ENCODE measurements at places on chromosomes 1 and 21.

- DNase-seq = no peak
Measured at GRCh38 chr21:36149788-36150711, 6.6 kb upstream of the DOP1B start.

GRCh38 chr21:30437010-30437565 is 3.0 kb upstream of the KRTAP15-1 start:
- DNase-seq = no peak

DNA sequence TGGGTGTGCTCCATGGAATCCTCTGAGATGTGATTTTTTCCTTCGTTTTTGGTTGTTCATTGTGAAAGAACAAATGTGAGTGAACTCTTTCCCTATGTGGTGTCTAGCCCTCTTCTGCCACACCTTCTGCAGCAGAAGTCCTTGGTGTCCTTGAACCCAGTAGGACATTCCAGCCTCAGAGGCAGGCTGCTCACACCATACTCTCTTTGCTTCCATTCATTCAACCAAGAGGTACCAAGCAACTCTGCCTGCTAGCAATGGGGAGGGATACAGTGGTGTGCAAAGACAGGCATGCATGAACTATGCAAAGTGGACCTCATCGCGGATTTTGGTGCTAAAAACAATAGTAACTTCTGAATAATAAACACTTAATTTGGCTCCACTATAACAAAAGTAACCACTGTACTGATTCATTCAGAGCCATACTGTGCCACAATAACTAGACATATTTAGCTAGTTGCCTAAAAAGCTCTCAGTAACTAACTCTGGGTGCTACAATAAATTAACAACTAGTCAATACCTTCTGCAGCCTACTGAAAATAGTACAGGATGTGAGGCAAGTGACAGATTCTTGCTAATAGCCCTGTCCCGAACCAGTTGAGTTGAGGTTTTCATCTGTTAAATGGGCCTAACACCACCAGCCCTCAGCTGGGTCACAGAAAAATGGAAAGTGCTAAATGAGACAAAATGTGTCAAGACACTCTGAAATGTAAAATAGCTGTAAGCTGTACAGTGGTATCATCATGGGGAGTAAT is 155.4 kb downstream of the SLC45A1 start:
- no peak for DNase-seq

DNA sequence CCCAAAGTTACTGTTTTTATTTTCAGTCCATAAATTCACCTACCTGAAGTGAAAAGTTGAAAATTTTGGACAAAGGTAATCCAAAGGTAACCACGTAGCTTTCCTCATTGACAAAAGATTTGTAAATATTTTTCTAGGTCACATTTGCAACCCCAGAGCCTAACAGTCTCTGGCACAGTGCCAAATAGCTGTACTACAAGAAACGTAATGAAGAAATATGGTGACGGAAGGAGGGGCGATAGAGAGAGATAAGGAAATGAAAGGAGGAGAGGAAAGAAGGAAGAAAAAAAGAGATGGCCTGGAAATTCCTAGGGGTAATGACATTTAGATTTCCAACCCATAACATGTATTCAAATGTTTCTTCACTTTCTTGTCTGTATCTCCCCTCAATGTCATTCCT is 159.4 kb downstream of the BARHL2 start:
- DNase-seq = no peak

- DNase-seq = no peak
Measured at GRCh38 chr1:27606708-27607238, 2.8 kb upstream of the AHDC1 start.

- DNase-seq = no peak
Measured at GRCh38 chr1:116735246-116735645, 19.0 kb upstream of the CD2 start.

- no peak for DNase-seq
Measured at GRCh38 chr1:168469690-168470089, 74.1 kb downstream of the XCL2 start.

DNA sequence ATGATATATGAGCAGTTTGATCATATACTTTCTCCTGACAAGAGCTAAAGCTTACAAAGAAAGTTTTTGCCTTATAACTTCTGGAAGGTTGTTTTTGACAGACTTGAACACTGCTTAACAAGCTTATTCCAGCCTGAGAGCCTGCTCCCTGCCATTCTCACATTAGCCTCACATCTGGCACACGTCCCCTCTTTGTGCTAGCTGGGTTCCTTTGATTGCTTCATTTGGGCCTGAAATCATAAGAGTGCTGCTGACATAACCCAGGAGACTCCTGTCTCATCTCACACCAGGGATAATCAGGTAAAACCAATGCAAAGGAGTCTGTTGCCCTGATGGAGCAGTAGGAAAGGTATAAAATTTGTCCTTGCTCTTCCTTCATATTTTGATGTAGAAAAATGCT is 1411.7 kb upstream of the B3GALT2 start:
- DNase-seq = no peak

- DNase-seq = no peak
Measured at GRCh38 chr1:216528816-216529215, 105.6 kb upstream of the USH2A start.

- DNase-seq = no peak
Measured at GRCh38 chr1:95021805-95022643, 50.7 kb downstream of the ALG14 start.

- no peak for DNase-seq
Measured at GRCh38 chr1:184052750-184053149, 1.2 kb downstream of the TSEN15 start.

- DNase-seq = no peak
Measured at GRCh38 chr1:190832511-190832910, 354.8 kb upstream of the BRINP3 start.

- no peak for DNase-seq
Measured at GRCh38 chr21:39850333-39850732, 16.9 kb upstream of the PCP4 start.

GRCh38 chr1:204031098-204031710 is 41.7 kb upstream of the SOX13 start:
- no peak for DNase-seq

DNA sequence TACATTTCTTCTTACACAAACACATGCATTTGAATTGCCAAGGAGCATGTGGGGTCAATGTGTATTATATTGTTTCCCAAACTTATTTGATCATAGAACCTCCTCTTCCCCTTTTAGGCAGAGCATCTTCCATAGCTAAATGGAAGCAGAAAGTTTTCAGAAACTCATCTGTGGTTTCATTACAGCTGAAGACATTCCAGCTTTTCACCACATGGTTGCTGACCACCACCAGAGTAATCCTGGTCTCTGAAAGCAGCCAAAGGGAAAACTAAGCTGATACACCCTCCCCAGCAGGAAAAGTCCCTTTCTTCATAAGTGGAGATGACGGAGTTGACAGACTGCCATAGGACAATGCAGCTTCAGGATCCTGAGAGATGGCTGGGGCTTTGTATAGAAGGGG is 30.2 kb upstream of the OTUD3 start:
- no peak for DNase-seq

DNA sequence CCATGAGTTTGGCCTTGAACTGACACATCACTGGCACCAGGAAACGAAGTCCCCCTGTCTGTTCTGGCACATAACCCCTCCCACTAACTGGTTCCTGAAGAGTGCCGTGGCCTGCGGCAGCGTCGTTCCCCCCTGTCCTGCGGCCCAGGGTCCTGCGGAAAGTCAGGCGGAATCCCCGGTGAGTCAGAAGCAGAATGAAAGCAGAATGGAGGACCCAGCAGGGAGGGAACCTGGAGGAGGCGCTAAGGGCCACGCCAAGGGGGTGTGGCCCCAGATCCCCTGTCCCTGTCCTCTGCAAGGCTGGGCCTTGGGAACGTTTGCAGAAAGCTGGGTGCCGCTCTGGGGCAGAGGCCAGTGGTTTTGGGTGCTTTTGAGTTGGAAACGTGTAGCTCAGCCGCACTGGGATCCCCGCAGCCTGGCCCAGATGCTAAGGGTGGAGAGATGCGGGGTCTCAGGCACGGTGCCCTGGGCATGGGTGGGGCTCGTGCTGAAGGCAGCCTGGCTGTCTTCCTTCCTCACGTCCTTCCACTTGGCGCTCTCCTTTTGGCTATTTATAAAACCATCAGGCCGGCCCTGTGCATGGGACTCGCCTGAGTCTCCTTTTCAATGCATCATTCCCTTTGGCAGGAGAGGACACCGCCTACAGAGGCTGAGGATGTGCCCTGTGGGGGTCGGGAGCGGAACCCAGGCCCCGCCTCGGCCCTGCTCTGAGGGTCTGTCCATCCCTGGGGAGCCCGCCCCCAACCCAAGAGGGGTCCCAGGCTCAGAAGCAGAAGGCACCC is 36.2 kb downstream of the TP73 start:
- no peak for DNase-seq

DNA sequence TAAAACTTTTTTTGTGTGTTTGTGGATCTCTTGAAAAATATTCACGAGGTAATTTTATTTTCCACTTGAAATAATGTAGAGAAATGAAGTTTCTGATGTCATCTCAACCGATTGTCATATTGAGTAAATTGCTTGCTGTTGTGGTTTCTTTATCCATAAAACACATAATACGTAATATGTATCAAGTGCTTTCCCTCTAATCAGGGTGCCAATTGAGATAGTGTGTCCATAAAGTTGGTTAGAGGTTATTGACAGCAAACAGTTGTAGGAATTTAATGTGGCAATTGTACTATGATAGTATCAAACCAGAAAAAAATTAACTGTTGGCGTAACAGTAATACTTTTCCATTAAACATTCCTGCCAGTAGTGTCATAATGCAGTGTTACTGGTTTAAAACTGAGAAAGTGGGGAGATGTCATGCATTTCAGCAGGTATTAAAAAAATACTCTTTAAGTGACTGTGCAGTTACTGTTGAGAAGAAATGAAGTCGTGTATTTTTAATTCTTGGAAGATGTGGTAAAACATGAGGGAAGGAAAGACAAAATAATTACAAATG is 38.3 kb downstream of the USP25 start:
- no peak for DNase-seq

DNA sequence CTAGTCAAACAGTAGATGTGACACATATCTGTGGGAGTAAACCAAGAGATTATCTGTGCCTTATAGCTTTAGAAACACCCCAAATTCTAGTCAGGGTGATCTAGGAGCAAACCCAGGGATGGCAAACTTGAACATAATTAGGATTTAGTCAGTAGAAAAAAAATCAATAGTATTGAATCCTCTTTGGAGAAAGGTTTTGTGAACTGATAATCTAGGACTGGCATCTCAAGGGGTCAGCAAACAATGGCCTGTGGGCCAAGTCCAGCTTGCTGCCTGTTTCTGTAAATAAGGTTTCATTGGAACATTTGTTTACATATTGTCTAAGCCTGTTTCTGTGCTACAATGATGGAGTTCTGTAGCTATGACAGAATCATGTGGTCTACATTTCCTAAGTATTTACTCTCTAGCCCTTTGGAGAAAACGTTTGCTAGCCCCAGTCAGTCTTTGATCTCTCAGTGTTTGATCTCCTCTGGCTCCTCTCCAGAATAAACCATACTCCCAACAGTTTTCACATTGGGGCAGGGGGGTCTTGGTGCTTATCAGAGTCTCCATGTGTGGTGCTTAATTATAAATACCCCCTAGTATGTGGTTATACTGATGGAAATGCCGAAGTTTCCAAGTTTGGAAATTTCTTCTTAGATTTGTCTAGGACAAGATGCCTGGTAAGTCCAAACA is 385.8 kb downstream of the NTNG1 start:
- DNase-seq = no peak

GRCh38 chr21:14591882-14592281 is 45.8 kb upstream of the SAMSN1 start:
- DNase-seq = no peak

DNA sequence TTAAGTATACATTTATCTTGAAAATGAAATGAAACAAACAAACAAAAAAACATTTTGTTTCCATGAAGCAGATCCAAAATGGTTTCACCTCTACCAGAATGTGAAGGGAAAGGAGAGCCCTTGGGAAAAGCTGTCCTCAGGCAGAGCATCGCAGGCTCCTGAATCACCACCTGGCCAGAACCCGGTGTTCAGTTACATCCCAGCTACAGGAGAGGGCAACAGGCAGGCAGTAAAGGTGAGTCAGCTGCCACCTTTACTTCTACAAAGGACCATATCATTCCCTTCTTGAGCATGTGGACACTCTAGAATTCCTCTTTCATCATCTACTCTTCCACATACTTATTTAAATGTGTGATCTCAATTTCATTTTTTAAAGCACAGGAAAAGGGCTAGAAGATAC is 151.2 kb downstream of the PIGK start:
- DNase-seq = no peak

- DNase-seq = no peak
Measured at GRCh38 chr1:82162486-82163420, 362.0 kb downstream of the ADGRL2 start.

- no peak for DNase-seq
Measured at GRCh38 chr1:86852289-86852688, 61.6 kb downstream of the SELENOF start.

- no peak for DNase-seq
Measured at GRCh38 chr1:89932598-89933364, 62.1 kb upstream of the ZNF326 start.

DNA sequence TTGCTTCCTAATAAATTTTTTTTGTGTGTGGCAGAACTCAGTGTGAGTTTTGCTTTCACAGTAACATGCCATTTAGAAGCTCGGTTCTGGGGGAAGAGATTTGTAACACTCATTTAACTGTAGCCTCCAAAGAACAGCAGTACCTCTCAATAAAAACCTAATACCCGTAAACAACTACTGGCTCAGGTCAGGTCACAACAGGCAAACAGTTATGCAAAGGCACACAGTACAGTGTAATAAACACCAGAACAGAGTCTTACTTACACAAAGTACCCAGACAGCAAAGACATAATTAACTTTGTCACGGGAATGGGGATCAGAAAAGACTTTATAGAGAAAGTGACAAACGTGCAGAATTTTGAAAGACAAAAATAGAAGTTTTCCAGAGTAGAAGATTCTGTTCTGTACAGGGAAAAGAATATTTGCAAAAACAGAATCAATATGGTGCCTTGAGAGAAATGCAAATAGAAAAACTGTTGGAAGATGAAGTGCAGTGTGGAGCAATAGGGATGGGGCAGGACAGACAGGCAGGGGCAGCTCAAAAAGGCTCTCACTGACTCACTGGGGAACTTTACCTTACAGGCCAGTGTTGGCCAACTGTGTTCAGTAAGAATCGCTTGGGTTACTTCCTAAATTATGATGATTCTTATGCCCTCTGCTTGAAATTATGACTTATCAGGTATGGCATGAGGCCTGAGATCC is 38.8 kb downstream of the EGLN1 start:
- no peak for DNase-seq
